ENCODE measurements at places on chromosomes 3 and 15.

- DNase-seq, result no peak
Observed at GRCh38 chr15:89482139-89482538, 14.2 kb downstream of the RHCG start.

DNA sequence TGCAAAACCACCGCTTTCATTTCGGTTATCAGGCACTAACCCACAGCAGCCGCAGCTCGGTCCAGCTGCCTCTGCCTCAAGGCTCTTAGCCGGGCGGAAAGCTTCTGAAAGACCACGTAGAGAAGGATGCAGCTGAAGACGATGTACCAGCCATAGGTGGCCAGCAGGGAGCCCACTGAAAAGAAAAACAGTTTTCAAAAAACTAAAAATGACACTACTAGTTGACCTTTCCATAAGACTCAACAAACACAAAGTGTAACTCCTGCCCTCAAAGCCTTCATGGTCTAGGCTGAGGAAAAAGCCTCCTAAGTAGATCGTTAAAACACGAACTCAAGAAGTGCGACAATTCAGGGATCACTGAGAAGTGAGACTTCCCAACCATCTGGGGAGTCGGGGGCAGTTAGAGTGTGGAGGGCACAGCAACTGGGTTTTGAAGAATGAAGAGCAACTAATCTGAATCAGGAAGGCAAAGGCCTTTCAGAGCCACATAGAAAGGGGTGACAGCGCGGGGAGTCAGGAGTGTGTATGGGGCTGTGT, 716 bp downstream of the SELENOS start:
- no peak for DNase-seq

DNA sequence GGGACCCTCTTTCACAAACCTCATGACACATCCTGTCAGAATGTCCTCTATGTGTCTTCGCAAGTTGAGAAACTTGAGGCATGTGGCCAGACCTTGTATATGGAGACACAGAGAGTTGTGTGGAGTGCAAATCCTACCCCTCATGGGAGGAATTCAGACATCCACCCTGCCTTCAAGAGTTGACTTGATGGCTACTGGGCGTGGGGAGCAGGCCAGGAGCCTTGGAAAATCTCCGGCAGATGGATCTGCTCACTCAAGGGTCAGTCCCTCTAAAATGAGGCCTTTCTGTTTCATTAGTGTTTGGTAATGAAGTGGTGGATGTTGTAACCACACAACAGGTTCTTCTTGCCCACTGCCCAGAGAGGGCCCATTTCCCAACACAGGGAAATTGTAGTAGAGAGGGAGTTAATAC, 79.0 kb downstream of the ASB7 start:
- DNase-seq, result no peak

- no peak for DNase-seq
Observed at GRCh38 chr3:158728851-158729250, 3.4 kb downstream of the RARRES1 start.

Measured in GM12864 (cell line).